Tibial nerve (tissue), 4 donors: ENCODE measurements at places on chromosomes 7 and 10. TPM values are rescaled to one million over a fixed set of nuclear protein-coding genes. Genes with fewer than 3 reads are reported as not detected.

GHRHR gene
- not detected for total RNA-seq

CNPY1 gene
- total RNA-seq, result 0.30 TPM

LARP4B gene
- 53.4 TPM for total RNA-seq

GPR22 gene
- not detected for total RNA-seq

GLUD1 gene
- total RNA-seq, result 241 TPM

CARD11 gene
- 3.3 TPM for total RNA-seq

SKIDA1 gene
- total RNA-seq, result 2.7 TPM

COL13A1 gene
- total RNA-seq, result 2.0 TPM

SLC26A5 gene
- 0.20 TPM for total RNA-seq

MMD2 gene
- not detected for total RNA-seq

CUEDC2 gene
- 113 TPM for total RNA-seq

CPED1 gene
- total RNA-seq, result 15.0 TPM

AGBL3 gene
- 2.1 TPM for total RNA-seq

GSTO2 gene
- 1.7 TPM for total RNA-seq

HOXA7 gene
- total RNA-seq, result 16.9 TPM

ADIRF gene
- total RNA-seq, result 1,392 TPM

GRCh38 chr10:62000037-62000603, 98.6 kb downstream of the ARID5B start:
- no peak for DNase-seq

DNA sequence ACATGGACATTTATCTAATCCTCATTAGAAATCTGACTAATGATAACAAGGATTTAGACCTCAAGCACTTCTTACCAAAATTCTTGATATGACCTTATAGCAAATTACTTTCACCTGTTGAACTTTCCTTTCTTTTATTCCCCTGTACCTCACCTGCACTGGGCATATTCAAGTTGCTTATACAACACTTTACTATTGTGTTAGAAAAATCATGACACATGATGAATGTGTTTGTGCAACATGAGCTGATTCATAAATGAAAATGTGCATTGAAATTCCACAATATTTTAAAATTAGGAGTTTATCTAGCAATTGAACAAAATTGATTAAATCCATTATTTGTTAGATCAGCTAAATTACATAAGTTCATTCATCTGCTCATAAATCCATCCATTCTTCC, 160.6 kb downstream of the CFTR start:
- no peak for DNase-seq

- no peak for DNase-seq
Observed at GRCh38 chr10:18378766-18379165, 238.5 kb downstream of the CACNB2 start.

- DNase-seq, result peak; percentile 38
Observed at GRCh38 chr10:21315645-21316220, 209.7 kb downstream of the SKIDA1 start.

GRCh38 chr10:124802313-124802675, 675 bp downstream of the ABRAXAS2 start:
- DNase-seq, result no peak

DNA sequence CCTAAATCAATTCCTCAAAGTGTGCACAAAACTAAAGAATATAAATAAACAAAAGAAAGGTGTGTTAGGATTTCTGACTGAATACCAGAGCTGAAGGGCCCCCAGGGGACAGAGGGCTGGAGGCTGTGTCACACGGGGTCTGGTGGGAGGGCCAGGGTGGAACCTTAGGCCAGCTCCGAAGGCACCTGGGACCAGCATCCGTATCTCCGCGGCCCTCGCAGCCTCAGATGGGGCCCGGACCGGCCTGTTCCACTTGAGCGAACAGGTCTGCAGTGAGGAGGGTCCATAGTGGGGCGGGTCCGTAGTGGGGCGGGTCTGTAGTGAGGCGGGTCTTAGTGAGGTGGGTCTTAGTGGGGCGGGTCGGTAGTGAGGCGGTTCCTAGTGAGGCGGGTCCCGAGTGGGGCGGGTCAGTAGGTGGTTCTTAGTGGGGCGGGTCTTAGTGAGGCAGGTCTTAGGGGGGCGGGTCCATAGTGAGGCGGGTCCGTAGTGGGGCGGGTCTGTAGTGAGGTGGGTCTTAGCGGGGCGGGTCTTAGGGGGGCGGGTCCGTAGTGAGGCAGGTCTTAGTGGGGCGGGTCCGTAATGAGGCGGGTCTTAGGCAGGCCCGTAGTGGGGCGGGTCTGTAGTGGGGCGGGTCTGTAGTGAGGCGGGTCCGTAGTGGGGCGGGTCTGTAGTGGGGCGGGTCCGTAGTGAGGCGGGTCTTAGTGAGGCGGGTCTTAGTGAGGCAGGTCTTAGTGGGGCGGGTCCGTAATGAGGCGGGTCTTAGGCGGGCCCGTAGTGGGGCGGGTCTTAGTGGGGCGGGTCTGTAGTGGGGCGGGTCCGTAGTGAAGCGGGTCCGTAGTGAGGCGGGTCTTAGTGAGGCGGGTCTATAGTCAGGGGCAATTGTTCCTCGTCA, 15.1 kb downstream of the GPR146 start:
- DNase-seq, result peak; percentile 63

- peak; percentile 32 for DNase-seq
Observed at GRCh38 chr10:77925410-77925794, 1.2 kb downstream of the DLG5 start.

DNA sequence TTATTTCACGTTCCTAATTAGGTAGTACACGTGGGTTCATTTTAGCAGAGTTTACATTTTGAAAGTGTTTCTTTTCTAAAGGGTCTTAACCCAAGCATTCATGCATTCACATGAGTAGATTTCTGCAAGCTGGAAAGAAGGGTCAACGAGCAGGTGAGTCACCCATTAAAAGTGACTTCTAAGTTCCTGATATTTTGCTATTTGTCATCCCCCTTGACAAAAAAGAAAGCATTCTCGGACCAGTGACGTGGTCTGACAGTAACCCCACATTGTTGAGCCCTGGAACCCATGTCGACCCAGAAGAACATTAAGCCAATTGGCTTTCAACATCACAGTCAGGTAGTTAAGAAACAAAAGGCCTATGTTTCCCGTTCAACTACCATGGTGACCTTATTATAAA, 49.6 kb downstream of the ABCB5 start:
- no peak for DNase-seq

DNA sequence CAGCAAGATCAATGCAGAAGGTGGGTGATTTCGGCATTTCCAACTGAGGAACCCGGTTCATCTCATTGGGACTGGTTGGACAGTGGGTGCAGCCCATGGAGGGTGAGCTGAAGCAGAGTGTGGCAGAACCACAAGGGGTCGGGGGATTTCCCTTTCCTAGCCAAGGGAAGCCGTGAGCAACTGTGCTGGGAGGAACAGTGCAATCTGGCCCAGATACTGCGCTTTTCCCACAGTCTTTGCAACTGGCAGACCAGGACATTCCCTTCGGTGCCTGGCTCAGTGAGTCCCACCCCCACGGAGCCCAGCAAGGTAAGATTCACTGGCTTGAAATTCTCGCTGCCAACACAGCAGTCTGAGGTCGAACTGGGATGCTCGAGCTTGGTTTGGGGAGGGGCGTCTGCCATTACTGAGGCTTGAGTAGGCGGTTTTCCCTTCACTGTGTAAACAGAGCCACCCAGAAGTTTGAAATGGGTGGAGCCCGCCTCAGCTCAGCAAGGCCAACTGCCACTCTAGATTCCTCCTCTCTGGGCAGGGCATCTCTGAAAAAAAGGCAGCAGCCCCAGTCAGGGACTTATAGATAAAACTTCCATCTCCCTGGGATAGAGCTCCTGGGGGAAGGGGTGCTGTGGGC, 58.6 kb upstream of the SLC26A5 start:
- DNase-seq, result no peak

- no peak for DNase-seq
Observed at GRCh38 chr7:98913026-98913425, 34.7 kb downstream of the TRRAP start.

- no peak for DNase-seq
Observed at GRCh38 chr7:20786779-20787659, at the start of gene SP8. Gene SP8, minus strand, starts transcription at chr7:20786886. Its CDS starts 88 bp downstream, at chr7:20786798.

- no peak for DNase-seq
Observed at GRCh38 chr7:13603661-13604060, 385.8 kb downstream of the ETV1 start.

GRCh38 chr10:70341016-70341415, 41.4 kb downstream of the LRRC20 start:
- DNase-seq, result no peak

DNA sequence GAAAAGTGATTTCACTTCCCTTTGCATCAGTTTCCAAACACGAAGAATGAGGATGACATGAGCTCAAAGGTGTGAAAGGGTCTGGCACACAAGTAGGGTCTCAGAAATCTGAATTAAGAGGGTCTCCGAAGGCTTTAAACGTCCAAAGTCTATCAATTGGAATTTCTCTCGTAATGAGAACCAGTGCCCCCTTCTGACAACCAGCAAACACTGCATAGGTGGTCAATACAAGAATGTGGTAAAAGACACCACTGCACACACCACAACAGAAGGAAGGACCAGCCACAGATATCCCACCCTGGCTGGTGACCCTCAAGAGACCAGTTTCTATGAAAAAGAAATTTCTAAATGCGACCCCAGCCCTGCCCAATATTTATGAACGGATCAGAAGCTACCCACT, 78.1 kb downstream of the CALN1 start:
- DNase-seq, result no peak

DNA sequence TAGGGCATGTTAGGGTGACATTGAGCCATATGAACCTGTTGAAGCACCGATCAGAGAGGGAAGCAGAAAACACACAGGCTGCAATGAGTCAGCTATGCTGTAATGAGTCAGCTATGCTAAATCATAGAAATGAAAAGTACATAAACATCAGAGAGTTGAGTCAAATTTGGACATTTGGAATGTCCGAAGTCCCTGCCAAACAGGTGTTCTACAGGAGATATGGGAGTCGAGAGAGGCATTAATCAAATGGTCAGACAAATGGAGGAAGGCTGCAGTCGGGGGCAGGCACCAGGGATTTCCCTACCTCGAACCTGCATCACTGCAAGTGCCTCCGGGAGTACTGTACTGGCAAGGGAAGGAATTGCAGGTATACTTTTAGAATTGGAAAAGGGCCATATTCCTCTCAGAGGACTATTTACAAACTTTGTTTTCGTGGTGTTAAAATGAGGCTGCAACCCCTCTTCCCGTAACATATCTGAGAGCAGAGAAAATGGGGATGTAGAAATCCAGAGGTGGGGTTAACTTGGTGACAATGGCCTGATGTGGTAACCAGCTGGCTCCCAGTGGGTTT, 8.8 kb upstream of the ZC3HAV1 start:
- DNase-seq, result no peak

DNA sequence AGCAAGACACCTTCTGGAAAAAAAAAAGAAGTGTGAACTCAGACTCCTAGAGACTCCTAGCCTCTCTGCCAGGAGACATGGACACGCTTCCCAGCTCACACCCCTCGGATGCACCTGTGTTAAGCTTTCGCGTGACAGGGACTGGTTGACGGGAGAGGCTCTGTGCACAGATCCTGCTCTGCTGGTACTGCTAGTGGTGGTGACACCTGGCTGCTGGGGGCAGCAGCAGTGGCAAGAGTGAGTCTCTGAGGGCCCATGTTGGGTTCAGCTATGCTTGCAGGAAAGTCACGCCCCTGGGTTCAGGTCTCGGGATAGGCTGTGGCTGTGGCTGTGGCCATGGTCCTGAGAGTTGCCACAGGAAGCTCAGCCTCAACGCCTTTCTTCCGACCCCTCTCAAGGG, 81.1 kb downstream of the XRCC2 start:
- no peak for DNase-seq

DNA sequence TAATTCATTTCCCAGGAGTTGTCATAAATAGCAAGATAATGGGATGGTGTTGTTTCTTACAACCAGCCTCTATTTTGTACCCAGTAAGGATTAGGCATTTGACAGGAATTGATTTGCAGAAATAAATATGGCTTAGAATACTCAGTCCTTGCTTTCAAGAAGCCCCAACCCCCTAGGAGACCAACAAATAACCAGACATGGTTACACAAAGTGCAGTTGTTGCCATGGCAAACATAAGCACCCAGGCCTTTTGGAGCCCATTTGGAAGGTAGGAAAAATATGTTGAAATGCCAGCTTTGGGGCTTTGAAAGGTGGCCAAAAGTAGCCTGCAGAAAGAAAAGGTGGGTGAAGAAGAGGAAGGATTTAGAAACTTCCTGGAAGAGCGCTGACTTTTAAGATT, 397.5 kb downstream of the CDC14C start:
- no peak for DNase-seq
